ENCODE measurements at places on chromosomes 2 and 18.

GRCh38 chr2:170377500-170378207, 199.7 kb downstream of the MYO3B start:
- H3K27ac ChIP-seq, result no peak overlapping the region
- no peak overlapping the region for H3K4me3 ChIP-seq
- no peaks in the 10 kb centered on the region for H3K4me1 ChIP-seq
- DNase-seq, result peak; percentile 31

- no peaks in the 10 kb centered on the region for H3K36me3 ChIP-seq
- H3K27ac ChIP-seq, result no peak overlapping the region
- no peak for DNase-seq
These were observed 122.2 kb upstream of the PXDN start for GRCh38 chr2:1866402-1867111.

DNA sequence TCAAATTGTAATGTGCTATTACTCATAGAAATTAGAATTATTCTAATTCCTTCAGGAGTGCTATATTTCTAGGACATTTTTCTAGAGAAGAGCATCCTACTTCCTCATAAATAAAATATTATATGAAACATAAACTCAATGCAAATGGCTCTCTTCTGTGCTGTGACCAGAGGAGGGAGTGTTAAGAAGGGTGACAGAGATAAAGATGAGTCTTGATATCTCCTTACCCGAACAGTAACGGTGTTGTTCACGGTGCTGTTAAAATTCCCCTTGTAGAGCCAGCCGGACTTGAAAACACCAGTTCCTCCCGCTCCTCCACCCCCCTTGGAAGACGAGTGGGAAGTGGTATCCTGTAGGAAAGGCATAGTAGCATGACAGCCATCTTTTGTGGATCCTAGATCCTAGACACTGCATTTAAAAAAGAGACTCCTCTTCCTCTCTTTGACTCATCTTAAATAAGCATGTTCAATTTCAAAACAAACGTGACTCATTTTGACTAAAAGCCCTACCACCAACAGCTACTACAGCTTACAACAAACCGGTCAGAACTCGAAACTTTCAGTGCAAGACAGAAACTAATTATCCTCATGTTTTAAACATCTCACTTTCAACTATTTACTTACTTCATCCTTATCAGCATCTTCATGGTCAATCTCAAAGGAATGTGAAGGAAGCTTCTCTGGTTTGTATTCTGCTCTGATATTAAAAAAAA, 156.3 kb downstream of the DOCK10 start:
- peaks cover 7% of the 10 kb centered on the region for H3K36me3 ChIP-seq
- peak overlapping the region; percentile 97 for H3K27ac ChIP-seq
- peak; percentile 92 for DNase-seq
- H3K4me1 ChIP-seq, result peaks cover 65% of the 10 kb centered on the region

- no peak overlapping the region for H3K27ac ChIP-seq
- no peaks in the 10 kb centered on the region for H3K4me1 ChIP-seq
- H3K4me3 ChIP-seq, result no peak overlapping the region
- DNase-seq, result peak; percentile 30
- H3K36me3 ChIP-seq, result no peaks in the 10 kb centered on the region
These were observed 27.9 kb downstream of the IL37 start for GRCh38 chr2:112938904-112939303.

- H3K36me3 ChIP-seq, result no peaks in the 10 kb centered on the region
- H3K27ac ChIP-seq, result no peak overlapping the region
- no peaks in the 10 kb centered on the region for H3K4me1 ChIP-seq
- no peaks in the 10 kb centered on the region for H3K27me3 ChIP-seq
- no peak for DNase-seq
These were observed 52.1 kb downstream of the RAMP1 start for GRCh38 chr2:237911363-237912017.

DNA sequence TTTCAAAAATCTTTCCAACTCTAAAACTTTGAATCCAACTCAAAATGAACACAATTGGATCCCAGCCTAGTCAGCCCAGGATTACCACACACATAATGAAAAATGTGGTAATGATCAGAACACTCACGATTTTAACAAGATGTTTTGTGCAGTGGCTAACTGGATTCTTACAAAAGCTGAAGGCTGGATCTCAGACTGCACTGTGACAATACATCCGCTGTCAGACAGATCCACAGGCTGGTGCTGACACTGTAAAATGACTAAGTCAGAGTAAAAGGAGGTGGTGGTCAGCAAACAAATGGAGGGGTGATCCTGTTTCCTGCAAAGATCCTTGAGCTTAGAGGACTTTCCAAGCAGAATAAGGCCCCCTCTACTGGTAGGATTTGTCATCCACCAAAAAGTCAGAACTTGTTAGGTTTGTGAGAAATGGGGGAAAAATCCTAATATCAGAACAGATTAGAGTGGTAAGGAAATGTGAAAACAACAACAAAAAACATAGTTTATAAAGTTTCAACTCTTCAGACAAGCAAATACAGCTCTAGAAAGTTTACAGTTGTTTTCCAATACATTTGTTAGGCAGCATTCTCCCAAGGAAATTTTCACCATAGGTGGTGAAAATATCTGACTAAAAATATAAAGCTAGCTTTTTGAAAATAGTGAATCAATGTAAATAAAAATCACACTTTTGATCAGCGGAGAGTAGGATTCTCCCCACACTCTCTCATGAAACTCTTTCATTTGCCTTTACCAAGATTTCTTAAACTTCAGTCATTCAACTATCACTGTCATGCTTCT, 211.9 kb downstream of the AGPS start:
- peak overlapping the region; percentile 49 for H3K4me3 ChIP-seq
- H3K4me1 ChIP-seq, result 0 out of 2 replicates have a peak, but pooled peaks cover 5% of the 10 kb centered on the region
- no peaks in the 10 kb centered on the region for H3K27me3 ChIP-seq
- peak; percentile 83 for DNase-seq
- H3K36me3 ChIP-seq, result no peaks in the 10 kb centered on the region

GRCh38 chr18:55116863-55117262, 157.6 kb upstream of the CCDC68 start:
- H3K27ac ChIP-seq, result no peak overlapping the region
- no peak overlapping the region for H3K4me3 ChIP-seq
- H3K36me3 ChIP-seq, result no peaks in the 10 kb centered on the region
- no peaks in the 10 kb centered on the region for H3K4me1 ChIP-seq

GRCh38 chr2:42360493-42360889, 526 bp downstream of the COX7A2L start:
- no peaks in the 10 kb centered on the region for H3K27me3 ChIP-seq
- DNase-seq, result peak; percentile 51
- peak overlapping the region; percentile 93 for H3K4me3 ChIP-seq
- no peaks in the 10 kb centered on the region for H3K36me3 ChIP-seq
